ENCODE measurements at places on chromosomes 6 and 20. TPM values are rescaled to one million over a fixed set of nuclear protein-coding genes. Genes with fewer than 3 reads are reported as not detected.

Gene HNF4A
- polyA plus RNA-seq = not detected

Gene PLA2G7
- polyA plus RNA-seq = not detected

Gene GNMT
- polyA plus RNA-seq = 1.2 TPM

Gene TREML2
- polyA plus RNA-seq = 12.4 TPM

Gene XKR7
- not detected for polyA plus RNA-seq

Gene OR2B2
- not detected for polyA plus RNA-seq

Gene PCK1
- polyA plus RNA-seq = not detected

Gene GNRH2
- polyA plus RNA-seq = not detected

Gene SAMD5
- polyA plus RNA-seq = not detected

Gene PDE10A
- not detected for polyA plus RNA-seq

Gene WFDC10B
- not detected for polyA plus RNA-seq

Gene RSPH3
- 4.3 TPM for polyA plus RNA-seq

Gene CD2AP
- 5.7 TPM for polyA plus RNA-seq

Gene HLA-DPB1
- 2,247 TPM for polyA plus RNA-seq

Gene BNIP5
- not detected for polyA plus RNA-seq

Gene PAK5
- polyA plus RNA-seq = not detected

Gene SNAP25
- polyA plus RNA-seq = not detected

Gene POLR1C
- polyA plus RNA-seq = 19.6 TPM

Gene FNDC11
- polyA plus RNA-seq = 2.5 TPM

Gene MMP24
- polyA plus RNA-seq = 0.09 TPM

Gene FUT9
- not detected for polyA plus RNA-seq

Gene DCDC2
- not detected for polyA plus RNA-seq

Gene LAMA2
- polyA plus RNA-seq = 0.05 TPM

Gene MLIP
- polyA plus RNA-seq = not detected

Gene BPIFB4
- not detected for polyA plus RNA-seq

Gene NOTCH4
- 4.9 TPM for polyA plus RNA-seq

Gene FAM83B
- not detected for polyA plus RNA-seq

Gene TMEM239
- not detected for polyA plus RNA-seq

Gene FOXA2
- not detected for polyA plus RNA-seq

Gene SPATS1
- not detected for polyA plus RNA-seq

Gene KHDC1
- polyA plus RNA-seq = 3.1 TPM
